ENCODE measurements at places on chromosomes 7 and 10.

GRCh38 chr10:131003455-131003854 lies 308.1 kb downstream of the TCERG1L start:
- H3K27ac ChIP-seq: no peak overlapping the region
- peaks cover 14% of the 10 kb centered on the region for H3K27me3 ChIP-seq
- H3K36me3 ChIP-seq: no peaks in the 10 kb centered on the region
- H3K4me3 ChIP-seq: no peak overlapping the region
- no peak for DNase-seq
- no peaks in the 10 kb centered on the region for H3K4me1 ChIP-seq

DNA sequence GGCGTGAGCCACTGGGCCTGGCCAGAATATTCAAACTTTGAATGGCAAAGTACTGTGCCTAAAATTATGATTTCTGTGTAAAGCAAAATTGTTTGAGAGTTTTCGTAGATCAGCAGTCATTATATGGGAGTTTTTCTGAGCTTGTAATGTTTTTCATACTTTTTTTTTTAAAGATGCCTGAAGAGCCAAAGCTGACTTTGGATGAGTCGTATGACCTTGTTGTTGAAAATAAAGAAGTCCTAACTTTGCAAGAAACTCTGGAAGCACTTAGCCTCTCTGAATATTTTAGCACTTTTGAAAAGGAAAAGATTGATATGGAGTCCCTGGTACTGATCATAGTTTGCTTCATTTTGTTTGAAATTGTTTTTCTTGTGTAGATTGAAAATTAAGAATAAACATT lies 26.7 kb downstream of the SEC23IP start:
- peaks cover 7% of the 10 kb centered on the region for H3K4me1 ChIP-seq
- no peaks in the 10 kb centered on the region for H3K27me3 ChIP-seq
- no peak for DNase-seq

DNA sequence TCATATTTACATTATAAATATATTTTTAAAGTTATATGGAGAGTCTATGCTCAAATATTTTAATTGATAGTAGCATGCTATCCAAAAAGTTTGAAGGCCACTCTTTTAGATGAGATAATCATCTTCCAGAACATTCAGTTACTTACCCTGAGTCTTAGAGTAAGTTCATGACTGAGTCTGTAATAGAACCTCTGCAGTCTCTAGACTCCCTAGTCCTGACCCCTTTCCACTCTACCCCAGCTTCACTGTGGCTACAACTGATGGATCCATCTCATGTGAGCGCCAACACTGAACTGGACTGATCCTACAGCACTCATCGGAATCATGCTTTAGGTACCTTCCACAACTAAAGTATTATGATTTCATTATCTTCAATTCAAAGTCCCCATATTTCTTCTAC lies 10.1 kb downstream of the HACD1 start:
- peaks cover 1% of the 10 kb centered on the region for H3K27me3 ChIP-seq
- no peaks in the 10 kb centered on the region for H3K36me3 ChIP-seq
- H3K4me1 ChIP-seq: no peaks in the 10 kb centered on the region
- H3K27ac ChIP-seq: no peak overlapping the region
- H3K4me3 ChIP-seq: no peak overlapping the region
- DNase-seq: no peak

DNA sequence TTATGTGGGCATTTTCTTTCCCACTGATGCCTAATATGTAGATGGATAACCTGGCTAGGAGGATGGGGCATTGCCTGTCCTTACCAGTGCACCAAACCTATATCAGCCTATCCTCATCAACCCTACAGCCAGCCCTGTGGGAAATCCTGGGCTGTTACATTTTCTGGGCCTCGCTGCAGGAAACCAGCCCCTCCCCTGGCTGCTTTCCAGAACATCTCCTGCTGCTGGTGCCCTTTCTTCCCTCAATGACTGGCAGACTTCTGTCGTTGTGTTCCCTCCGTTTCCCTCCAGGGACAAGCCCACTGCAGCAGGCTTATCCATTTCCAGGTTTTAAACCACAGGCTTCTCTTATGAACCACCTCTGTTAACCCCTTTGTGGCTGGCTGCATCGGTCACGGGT lies 486.1 kb upstream of the COBL start:
- no peak for DNase-seq
- no peaks in the 10 kb centered on the region for H3K36me3 ChIP-seq
- H3K4me3 ChIP-seq: no peak overlapping the region
- H3K27ac ChIP-seq: no peak overlapping the region
- no peaks in the 10 kb centered on the region for H3K27me3 ChIP-seq
- no peaks in the 10 kb centered on the region for H3K4me1 ChIP-seq

GRCh38 chr10:121088524-121088923 lies 237.4 kb downstream of the WDR11 start:
- no peaks in the 10 kb centered on the region for H3K27me3 ChIP-seq
- H3K27ac ChIP-seq: no peak overlapping the region
- H3K36me3 ChIP-seq: peaks cover 5% of the 10 kb centered on the region
- DNase-seq: no peak
- no peaks in the 10 kb centered on the region for H3K4me1 ChIP-seq

DNA sequence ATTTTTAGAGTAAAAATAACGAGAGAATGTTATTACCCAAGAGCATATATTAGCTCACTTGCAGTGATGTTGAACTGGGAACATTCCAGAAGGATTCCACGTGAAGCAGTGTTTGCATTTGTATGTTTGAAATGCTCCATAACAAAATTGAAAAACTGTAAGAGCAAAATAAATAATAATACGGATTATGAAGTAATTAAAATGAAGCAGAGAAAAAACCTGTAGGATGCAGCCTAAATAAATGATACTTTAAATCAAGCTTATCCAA lies 203.3 kb downstream of the BAMBI start:
- DNase-seq: no peak
- peaks cover 9% of the 10 kb centered on the region for H3K27me3 ChIP-seq
- no peaks in the 10 kb centered on the region for H3K4me1 ChIP-seq
- H3K36me3 ChIP-seq: no peaks in the 10 kb centered on the region
- H3K27ac ChIP-seq: no peak overlapping the region

DNA sequence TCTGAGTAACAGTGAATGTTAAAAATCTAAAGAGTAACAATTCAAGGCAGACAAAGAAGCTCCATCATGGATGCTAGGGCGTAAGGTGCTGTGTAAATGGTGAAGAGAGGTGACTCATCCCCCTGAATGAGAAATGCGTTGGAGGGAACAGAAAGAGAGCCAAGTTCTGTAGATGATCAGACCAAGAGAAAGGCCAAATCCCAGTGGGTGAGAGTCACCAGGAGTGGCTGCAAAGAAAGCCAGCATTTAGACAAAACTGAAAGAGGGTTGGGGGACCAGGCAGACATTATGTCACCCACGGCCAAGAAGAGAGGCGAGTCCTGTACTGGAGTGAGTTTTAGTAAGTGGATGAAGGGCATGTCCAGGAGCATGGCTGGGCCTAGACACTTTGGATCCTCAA lies 153.1 kb downstream of the TRIL start:
- H3K36me3 ChIP-seq: no peaks in the 10 kb centered on the region
- DNase-seq: no peak
- peaks cover 14% of the 10 kb centered on the region for H3K27me3 ChIP-seq
- no peak overlapping the region for H3K4me3 ChIP-seq
- no peaks in the 10 kb centered on the region for H3K4me1 ChIP-seq

DNA sequence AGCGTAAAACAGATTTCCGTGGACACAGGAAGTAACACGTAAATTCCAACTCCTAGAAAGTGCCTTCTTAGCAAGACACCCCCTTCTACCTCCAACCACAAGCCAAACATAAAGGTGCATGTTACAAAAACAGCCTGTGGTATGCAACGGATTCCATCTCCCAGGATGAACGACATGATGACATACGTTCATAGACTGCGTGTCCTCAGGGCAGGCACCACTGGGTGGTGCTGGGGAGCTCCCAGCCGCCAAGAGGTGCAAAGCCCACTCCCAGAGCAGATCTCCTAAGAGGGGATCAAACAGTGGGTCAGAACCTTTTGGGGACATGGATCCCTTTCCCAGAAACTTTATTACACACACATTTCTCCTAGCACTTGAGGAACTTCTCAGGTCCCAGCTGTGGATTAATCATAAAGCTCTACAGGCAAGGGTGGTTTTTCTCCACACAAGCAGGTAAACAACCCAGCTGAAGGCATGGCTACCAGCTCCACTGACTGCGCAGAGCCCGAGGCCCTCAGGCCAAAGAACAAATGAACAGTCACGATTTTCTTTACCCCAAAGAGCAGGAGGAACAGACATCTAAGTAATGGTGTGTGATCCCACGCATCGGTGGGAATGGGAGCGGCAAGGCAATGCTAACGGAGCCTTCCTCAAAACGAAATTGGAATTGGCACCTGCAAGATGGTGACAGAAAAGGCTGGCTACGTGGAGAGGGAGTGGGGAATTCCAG lies 13.8 kb downstream of the PSAP start:
- H3K36me3 ChIP-seq: peaks cover 3% of the 10 kb centered on the region
- no peak for DNase-seq
- no peak overlapping the region for H3K4me3 ChIP-seq
- no peaks in the 10 kb centered on the region for H3K27me3 ChIP-seq
- peak overlapping the region; percentile 75 for H3K27ac ChIP-seq

- H3K27me3 ChIP-seq: peaks cover 19% of the 10 kb centered on the region
- H3K36me3 ChIP-seq: peaks cover 2% of the 10 kb centered on the region
- H3K4me3 ChIP-seq: no peak overlapping the region
- H3K27ac ChIP-seq: no peak overlapping the region
Observed at GRCh38 chr10:90977162-90977854, 56.4 kb upstream of the ANKRD1 start.

DNA sequence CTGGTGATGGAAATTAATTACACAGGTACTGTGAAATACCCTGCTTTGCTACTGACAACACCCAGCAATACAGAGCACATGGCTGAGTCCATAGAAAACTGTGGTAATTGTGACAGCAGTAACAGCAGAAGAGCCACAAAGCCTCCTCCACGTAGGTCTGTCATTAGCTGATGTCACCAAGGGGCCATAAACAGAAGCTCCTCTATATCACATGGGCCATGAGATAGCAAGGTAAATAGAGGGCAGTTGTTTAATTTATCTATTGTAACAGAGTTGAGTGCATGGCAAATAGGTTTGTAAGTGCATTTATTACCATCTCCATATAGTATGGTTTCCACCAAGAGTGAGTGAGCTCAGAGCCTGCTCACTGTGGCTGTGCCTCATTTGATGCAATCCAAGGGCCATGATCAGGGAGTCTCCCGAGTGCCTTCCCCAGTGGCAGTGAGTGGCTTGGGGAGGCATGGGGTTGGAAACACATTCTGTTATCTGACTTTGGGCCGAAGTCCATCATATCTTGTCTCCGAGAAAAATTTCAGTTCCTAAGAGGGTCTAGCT lies 281.2 kb downstream of the SKAP2 start:
- H3K27me3 ChIP-seq: peaks cover 57% of the 10 kb centered on the region
- DNase-seq: no peak
- H3K27ac ChIP-seq: no peak overlapping the region
- no peaks in the 10 kb centered on the region for H3K36me3 ChIP-seq

- no peaks in the 10 kb centered on the region for H3K36me3 ChIP-seq
- no peak overlapping the region for H3K4me3 ChIP-seq
- peaks cover 42% of the 10 kb centered on the region for H3K27me3 ChIP-seq
- no peaks in the 10 kb centered on the region for H3K4me1 ChIP-seq
- no peak overlapping the region for H3K27ac ChIP-seq
- DNase-seq: no peak
Observed at GRCh38 chr10:70507966-70508365, 29.4 kb downstream of the PALD1 start.

DNA sequence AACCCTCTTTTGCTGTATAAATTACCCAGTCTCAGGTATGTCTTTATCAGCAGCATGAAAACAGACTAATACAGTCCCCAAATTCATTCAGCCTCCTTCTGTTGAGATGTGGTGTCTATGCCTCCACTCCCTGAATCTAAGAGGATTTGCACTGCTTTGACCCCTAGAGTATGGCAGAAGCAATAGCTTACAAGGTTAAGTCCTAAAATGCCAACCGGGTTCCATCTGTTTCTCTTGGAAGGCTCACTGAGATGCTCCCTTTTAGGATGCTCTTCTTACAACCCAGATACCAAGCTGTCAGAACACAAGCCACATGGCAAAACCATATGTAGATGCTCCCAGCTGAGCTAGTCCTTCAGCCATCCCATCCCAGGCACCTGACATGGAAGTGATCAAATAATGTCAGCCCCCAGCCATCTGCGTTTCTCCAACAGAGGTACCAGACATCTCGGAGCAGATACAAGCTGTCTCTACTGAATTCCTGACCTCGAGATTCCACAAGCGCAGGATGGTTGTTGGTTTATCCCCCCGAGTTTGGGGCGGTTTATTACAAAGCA lies 20.2 kb downstream of the CALN1 start:
- H3K4me1 ChIP-seq: no peaks in the 10 kb centered on the region
- peaks cover 9% of the 10 kb centered on the region for H3K27me3 ChIP-seq
- no peak overlapping the region for H3K4me3 ChIP-seq
- H3K36me3 ChIP-seq: no peaks in the 10 kb centered on the region

DNA sequence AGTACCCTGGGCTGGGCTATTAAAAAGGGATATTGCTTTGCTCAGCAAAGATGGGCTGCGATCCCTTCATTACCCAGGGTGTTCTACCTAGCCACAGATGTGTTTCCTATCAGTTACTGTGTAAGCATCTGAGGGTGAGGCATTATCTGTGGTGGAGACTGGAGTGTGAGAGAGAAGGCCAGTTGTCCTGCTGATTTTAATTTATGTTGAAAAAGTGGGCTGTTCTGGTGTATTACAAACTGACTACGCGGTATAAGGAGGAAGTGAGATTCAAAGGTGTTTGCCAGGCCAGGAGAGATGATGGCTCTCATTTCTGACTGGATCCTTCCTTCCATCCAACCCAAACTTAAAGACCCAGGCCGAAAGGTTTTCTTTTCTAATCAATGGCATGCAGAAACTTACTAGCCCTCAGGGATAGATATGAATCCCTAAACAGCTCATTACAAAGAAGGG lies 7.6 kb downstream of the TCF7L2 start:
- no peak overlapping the region for H3K4me3 ChIP-seq
- peaks cover 6% of the 10 kb centered on the region for H3K36me3 ChIP-seq
- H3K4me1 ChIP-seq: peaks cover 16% of the 10 kb centered on the region
- DNase-seq: no peak

DNA sequence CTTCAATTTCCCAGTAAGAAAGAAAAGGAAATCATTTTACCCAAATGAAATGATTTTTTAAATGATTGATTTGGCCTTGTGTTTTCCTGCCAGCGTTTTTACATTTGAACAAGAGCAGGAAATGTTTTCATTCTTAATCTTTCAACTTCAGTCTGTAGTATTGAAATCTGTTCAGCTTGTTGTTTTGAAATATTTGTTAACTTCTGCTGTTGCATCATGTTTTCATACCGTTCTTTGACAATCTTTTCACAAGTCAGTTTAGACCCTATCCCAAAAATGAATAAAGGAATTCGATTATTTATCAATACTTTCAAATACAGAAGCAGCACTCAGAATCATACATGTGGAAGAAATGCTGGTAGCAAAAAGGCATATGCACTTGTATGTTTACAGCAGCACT lies 8.1 kb downstream of the SFR1 start:
- DNase-seq: no peak
- H3K4me3 ChIP-seq: no peak overlapping the region
- peaks cover 19% of the 10 kb centered on the region for H3K36me3 ChIP-seq
- H3K27me3 ChIP-seq: peaks cover 25% of the 10 kb centered on the region
- no peak overlapping the region for H3K27ac ChIP-seq

- no peak overlapping the region for H3K27ac ChIP-seq
- no peaks in the 10 kb centered on the region for H3K27me3 ChIP-seq
- H3K4me1 ChIP-seq: peaks cover 9% of the 10 kb centered on the region
- H3K36me3 ChIP-seq: no peaks in the 10 kb centered on the region
Observed at GRCh38 chr10:63542835-63543575, 21.8 kb downstream of the REEP3 start.

Data from effector memory CD8-positive, alpha-beta T cell (primary cell).